ENCODE measurements at places on chromosomes 1 and 21.
A peak's percentile ranks its signal among the peaks of the same experiment; 100 is the strongest.

- DNase-seq = no peak
Measured at GRCh38 chr1:245361065-245361464, 206.3 kb downstream of the KIF26B start.

GRCh38 chr1:213669964-213670691, 317.6 kb upstream of the PROX1 start:
- no peak for DNase-seq

DNA sequence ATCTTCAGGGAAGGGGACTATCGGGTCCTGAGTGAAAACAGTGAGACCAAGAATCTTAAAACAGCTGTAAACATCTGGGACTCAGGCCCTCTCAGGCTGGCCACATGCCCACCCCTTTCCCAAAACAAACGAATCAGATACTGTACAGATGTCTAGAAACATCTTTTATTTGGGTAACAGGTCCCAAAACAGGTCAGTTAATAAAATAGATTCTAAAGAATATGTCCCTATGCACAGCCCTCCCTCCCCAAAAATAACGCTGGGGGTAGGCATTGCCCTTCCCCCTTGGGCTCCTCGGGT, 499 bp upstream of the CRTC2 start:
- DNase-seq = no peak

DNA sequence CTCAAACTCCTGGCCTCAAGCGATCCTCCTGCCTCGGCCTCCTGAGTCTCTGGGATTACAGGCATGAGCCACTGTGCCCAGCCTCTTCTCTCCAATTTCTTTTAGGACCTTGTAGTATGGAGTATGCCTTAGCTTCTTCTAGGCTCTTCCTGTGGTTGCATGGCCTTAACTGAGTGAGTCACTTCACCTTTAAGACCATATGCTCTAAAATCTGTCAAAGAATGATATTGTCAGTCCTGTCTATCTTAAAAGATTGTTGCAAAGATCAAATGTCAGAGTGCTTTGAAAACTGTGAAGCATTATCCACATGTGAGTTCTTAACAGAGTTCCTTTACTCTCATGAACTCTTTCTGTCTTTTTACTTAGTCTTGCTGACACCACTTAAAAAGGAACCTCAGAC, 37.2 kb downstream of the ATP2B4 start:
- no peak for DNase-seq

GRCh38 chr1:204565617-204566582, 49.7 kb downstream of the MDM4 start:
- peak; percentile 32 for DNase-seq

- DNase-seq = no peak
Measured at GRCh38 chr1:198929111-198929604, 290.3 kb downstream of the PTPRC start.

- DNase-seq = no peak
Measured at GRCh38 chr1:87592156-87592555, 263.5 kb downstream of the LMO4 start.

- DNase-seq = no peak
Measured at GRCh38 chr1:158559696-158560095, 5.5 kb upstream of the OR6Y1 start.

- DNase-seq = no peak
Measured at GRCh38 chr1:100730130-100730529, 10.6 kb downstream of the VCAM1 start.

DNA sequence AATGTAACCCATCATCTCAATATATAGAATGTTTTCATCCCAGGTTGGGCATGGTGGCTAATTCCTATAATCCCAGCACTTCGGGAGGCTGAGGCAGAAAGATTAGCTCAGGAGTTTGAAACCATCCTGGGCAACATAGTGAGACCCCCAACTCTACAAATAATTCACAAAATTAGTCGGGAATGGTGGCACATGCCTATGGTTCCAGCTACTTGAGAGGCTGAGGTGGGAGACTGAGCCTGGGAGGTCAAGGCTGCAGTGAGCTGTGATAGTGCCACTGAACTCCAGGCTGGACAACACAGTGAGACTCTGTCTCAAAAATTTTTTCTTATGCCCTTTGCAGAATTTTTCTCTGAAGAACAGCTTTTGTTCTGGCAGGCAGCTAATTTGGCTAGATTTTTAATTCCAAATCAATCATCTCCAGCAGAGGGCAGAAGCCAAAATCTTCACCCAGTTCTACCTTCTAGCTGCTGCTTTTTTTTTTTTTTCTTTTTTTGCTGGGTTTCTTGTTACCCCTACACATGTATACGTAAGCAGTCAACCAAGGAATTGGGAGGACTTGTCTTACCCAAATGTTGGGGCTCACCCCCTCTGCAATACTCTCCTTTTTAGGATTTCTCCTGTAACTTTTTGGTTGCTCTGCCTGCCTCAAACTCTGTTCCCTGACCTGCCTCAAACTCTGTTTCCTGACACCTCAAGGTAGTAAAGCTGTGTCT, 2.7 kb upstream of the RAD54L start:
- no peak for DNase-seq

DNA sequence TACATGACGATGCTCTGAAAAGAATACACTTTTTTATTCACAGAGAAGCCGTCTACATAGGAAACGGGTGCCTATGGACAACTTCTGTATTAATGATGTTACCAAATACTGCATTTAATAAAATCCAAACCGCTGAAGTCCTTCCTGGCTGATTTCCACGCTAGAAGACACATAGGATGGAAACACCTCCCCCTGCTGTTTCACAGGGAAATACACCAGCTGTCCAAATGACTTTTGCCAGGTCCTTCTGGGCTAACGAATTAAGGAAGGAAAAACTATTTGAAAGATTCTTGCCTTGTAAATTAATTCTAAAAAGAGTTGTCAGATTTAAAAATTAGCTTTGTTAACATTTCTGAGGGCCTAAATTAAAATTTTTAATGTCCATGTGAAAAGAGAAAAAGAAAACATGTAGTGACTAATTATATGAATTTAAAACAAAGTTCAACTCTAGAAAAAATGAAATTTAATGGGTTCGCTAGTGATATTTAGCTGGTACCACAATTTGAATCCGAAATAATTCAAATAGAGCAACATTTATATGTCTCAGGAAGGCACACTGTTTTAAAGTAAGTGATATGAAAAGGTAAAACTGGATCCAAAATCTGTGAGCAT, 146.0 kb downstream of the RERE start:
- DNase-seq = peak; percentile 52

DNA sequence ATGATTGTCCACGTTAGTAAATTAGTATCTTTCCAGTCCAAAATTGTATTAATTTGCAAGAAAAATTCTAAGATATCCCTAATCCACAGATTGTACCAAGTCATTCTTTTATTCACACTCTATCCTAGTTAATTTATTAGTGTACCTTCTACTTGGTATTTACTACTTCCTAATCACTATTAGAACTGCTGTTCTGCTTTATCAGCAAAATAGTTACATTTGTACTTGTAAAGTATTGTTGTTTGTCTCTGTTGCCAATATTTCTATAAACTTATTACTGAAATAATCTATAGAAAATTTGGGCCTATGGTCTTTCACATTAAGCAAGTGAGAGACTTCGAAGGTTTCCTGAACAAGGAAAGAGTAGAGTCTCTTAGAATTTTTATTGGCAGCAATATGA, 5.6 kb upstream of the CRP start:
- no peak for DNase-seq

GRCh38 chr1:111887385-111887784, 102.1 kb downstream of the KCND3 start:
- DNase-seq = no peak

- DNase-seq = no peak
Measured at GRCh38 chr1:2449636-2450454, 26.2 kb upstream of the PLCH2 start.

- peak; percentile 26 for DNase-seq
Measured at GRCh38 chr1:26408604-26409003, 2.0 kb upstream of the LIN28A start.

DNA sequence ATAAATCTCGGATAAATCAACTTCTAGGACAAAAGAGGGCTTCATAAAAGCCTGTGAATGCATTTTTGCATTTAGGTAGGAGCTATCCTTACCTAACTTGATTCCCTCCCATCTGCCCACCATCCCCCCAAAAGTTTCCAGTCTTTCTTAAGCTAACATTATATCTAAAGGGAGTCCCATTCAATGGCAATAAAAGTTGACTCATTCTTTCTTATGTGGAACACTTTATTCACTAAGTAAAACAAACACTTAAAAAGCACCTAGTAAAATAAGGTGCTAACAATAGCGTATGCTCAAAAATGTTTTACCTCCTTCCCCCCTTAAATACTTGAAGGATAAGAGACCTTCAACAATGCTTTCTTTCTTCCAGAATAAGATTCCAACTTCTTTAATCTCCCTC, 83.8 kb downstream of the GON4L start:
- DNase-seq = no peak

- DNase-seq = no peak
Measured at GRCh38 chr1:207808322-207808705, 56.5 kb downstream of the CD46 start.

- DNase-seq = no peak
Measured at GRCh38 chr1:51776408-51776807, 102.1 kb downstream of the NRDC start.

- DNase-seq = no peak
Measured at GRCh38 chr1:155018617-155019348, 14.8 kb downstream of the DCST2 start.

GRCh38 chr1:29895201-29895600, 658.9 kb downstream of the PTPRU start:
- no peak for DNase-seq

- no peak for DNase-seq
Measured at GRCh38 chr1:247440001-247440620, 17.8 kb downstream of the OR2B11 start.

DNA sequence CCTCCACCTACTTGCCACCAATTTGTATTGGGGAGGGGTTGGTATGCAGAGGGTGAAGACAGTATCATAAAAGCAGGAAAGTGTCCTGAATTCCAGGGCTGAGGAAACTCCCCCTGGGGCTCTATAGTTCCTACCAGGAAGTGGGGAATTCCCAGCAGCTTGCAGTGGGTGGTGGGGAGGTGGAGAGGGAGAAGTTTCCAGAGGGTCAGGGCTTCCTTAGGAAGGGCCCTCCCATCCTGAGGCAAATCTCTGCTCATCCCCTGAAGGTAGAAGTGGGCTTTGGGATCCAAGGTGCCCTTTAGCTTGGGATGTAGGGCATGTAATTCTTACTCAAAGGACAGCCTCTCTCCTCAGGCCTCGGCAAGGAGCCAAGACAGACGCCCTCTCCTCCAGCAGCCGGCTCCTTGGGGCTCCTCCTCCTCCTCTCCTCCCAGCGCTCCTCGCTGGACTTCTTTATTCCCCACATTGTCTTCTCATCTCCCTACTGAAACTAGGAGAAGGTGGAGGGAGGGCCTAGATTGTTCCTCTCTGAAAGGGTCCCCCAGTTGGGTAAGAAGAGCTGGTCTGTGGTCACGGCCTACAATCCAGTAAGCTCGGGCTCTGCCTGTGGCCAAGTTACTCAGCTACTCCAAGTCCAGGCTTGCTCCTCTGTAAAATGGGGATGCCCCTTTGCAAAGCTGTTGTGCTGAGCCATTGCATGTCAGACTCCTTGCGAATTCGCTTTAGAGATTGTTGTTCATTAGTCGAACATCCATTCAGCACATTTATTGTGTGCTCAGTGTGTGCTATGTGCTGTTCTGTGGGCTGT, 17.9 kb upstream of the CSF1 start:
- DNase-seq = peak; percentile 32

- no peak for DNase-seq
Measured at GRCh38 chr1:221851336-221851735, 109.4 kb upstream of the DUSP10 start.

DNA sequence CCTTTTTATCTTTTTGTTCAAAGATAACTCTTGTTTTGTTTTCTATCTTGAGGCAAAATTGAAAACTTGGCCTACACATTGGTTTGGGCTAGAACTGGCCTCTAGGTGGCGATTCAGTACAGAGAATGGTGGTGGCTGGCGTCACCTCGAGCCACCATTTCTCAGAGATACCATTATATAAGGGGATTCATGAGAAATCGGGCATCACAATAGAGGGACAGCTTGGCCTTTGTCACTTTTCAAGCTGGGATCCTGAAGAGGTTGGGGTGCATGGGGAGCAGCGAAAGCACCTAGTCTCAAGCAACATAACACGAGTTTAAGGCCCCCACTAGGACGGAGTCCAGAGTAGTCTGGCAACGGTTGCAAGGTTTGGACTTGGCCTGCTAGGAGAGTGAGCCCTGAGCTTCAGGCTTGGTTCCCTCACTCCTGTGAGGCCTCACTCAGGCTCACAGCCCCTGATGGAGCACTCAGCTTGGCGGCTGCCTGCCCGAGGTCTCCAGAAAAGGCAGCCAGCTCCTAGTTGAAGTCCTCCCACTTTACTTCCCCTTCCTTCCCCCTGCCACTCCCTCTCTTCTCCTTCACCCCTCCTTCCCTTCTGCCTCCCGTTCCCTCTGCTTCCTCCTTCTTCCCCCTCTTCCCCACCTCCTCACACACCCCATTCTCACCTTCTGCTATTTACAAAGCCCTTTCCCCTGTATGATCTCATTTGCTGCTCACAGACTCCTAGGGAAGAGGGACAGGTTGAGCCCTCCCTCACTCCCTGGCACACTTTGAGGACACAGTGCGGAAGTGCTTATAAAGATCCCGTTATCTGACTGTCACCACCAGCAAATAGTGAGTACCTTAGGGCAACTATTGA, 67.8 kb downstream of the LRIG2 start:
- peak; percentile 29 for DNase-seq

- DNase-seq = no peak
Measured at GRCh38 chr1:239543873-239544272, 157.5 kb downstream of the CHRM3 start.

DNA sequence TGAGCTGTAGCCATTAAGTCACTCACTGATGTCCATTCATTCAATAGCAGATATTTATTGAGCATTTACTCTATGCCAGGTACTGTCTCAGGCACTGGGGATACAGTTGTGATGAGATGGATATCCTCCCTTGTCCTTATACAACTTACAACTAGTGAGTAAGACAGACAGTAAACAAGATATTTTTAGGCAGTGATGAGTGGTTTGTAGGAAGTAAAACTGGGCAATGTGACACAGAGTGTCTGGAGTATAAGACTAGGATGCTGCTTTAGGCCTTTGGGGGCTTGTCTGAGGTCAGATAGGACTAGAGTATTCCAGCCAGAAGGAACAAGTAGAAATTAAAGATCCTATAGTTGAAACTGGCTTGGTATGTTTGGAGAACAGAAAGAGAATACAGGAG, 41.4 kb downstream of the NOS1AP start:
- no peak for DNase-seq

DNA sequence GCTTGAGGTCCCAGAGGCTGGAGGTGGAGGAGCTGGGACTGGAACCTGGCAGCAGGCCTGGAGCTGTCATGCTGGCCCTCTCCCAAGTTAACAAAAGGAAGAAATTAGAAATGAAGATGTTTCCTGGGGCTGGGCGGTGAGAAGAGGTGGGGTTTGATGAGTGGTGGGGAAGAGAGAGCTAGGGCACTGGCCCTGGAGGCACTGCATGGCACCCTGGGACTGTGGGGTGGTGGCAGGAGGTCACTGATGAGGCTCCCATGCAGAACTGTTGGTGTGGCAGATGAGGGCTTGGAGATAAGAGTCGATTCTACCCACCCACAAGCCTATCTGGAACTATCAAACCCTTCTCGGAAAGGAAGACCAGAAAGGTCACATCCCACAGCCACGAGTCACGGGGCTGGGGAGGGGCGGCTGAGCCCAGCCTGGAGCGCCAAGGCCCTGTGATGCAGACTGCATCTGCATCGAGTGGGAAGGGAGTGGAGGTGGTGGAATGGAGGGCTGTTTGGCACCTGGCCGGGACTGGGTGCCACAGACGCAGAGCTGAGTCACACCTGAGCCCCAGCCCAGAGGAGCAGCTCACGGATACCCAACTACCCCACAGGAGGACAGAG, 29.4 kb downstream of the MRPL37 start:
- no peak for DNase-seq

GRCh38 chr1:26733982-26734381, 38.2 kb downstream of the ARID1A start:
- DNase-seq = no peak

- DNase-seq = no peak
Measured at GRCh38 chr1:90579212-90579802, 137.8 kb downstream of the BARHL2 start.
